HFF-Myc (cell line): ENCODE measurements at places on chromosomes 1 and 21.

- no peak for DNase-seq
Measured at GRCh38 chr1:170789063-170789462, 125.1 kb downstream of the PRRX1 start.

GRCh38 chr1:112402682-112403643 lies 6.9 kb downstream of the CTTNBP2NL start:
- DNase-seq = no peak

- no peak for DNase-seq
Measured at GRCh38 chr21:25635310-25635709, 3.7 kb upstream of the JAM2 start.

GRCh38 chr1:203590603-203591002 lies 36.0 kb upstream of the ATP2B4 start:
- no peak for DNase-seq

DNA sequence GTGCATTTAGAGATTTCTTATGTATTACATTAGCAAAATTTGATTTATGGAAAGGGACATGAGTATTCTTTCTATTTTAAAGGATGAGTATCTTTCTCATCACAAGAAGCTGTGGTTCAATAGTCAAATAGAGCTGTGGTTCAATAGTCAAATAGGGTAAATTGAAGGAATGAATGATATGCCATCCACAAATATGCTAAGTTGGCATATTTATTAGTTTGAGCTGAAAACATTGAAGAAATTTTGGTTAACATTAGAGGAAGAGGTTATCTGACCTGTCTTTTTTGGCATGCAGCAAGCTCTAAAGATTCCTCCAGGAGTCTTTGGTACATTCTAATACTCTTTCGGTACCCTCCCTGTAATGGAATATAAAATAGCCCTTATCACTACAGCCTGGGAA lies 4.8 kb downstream of the OR2L8 start:
- no peak for DNase-seq

DNA sequence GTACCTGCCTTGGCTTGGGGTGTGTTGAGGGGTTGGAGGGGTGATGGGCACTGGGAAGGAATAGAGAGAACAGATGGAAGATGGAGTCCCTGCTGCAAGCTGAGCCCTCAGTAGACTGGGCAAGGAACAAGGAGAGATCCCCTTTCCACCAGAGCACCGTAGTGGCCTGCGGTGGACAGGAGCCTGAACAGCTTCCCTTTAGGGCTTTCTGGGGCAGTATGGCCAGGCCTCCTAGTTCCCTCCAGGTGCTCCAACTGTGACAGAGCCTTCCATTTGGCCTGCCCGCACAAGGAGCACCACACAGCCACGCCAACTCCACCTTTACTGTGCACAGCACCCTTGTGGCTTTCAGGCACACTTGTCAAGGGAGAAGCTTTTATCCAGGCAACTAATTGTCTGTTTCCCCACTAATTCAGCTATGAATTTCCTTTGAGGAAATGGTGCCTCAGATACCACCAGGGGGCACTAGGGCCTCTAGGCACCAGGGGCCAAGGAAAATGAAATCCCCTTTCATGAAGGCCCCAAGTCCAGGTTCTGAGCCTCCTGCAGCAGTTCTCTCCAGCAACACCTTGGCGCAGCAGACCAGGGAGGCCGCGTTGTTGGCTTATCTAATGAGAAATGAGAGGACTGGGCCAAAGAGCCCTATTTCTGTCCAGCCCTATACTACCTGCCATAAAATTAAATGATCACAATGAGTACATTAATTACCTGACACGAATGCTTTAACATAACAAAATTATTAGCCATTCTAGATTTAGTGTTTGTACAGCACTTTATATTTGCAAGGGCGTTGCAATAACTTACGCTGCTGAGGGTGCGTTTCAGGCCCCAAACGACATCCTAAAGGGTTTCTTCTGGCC lies 23.1 kb upstream of the ERI3 start:
- no peak for DNase-seq

DNA sequence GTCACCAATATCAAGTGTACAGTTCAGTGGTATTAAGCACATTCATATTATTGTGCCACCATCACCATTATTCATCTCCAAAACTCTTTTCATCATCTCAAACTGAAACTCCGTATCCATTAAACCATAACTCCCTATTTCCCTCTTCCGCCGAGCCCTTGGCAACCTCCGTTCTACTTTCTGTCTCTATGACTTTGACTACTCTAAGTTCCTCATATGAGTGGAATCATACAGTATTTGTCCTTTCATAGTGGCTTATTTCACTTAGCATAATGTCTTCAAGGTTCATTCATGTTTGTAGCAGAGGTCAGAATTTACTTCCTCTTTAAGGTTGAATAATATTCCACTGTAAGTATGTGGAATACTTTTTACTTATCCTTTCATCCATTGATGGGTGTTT lies 21.7 kb downstream of the SELP start:
- no peak for DNase-seq

GRCh38 chr21:29433366-29434059 lies 134.8 kb downstream of the BACH1 start:
- no peak for DNase-seq

DNA sequence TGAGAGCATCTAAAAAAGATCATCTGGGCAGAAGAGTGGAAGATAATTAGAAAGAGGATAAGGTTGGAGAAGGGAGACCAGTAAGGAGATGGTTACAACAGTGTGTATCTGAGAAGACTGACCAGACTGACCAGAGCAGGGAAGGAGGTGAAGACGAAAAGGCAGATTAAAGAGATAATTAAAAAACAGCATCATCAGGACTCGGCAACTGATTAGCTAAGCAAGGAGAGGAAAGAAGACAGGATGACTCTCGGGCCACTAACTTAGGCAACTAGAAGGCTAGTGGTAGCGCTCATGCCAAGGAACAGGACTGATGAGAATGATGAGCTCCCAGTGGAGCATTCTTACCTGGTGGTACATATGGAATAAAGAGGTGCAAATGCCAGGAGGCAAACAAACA lies 3.9 kb downstream of the RBM34 start:
- no peak for DNase-seq

- DNase-seq = no peak
Measured at GRCh38 chr1:3928586-3928985, 28.5 kb upstream of the C1orf174 start.

DNA sequence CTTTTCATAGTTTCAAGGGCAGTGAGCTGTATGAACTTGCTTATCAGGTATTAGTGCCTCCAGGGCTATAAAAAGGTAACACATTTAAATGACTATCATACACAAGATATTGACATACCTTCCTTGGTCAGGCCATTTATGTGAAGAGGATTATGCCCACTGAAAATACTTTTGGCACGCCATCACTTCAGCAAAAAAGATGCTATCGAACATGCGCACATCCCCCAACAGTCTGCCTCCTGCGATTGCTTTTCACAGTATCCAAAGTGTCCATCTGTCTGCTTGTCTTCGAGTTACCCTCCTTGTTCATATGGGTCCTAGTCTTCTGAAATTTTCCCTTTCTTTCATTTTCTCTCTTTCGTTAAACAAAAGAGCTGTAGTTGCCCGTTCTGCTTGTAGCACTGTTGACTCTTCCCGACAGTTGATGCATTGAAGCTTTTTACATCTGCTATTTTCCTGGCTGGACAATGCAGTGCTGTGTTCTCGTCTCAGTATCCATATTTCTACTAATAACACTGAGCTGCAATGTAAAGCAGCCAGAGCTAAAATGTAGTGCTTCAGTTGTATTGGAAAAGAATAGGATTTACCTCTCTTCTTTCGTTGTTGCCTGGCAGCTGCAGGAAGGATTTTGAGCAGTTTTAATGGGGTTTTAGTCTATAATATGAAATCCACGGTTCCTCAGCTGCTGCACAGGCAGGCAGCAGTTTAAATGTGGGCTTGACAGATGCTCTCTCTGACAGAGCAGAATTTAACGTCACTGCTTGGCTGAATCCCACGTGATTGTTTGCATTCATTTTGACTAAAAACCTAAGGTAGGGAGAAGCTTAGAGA lies at the start of gene B3GALT2:
B3GALT2 (minus strand) TSS at position 713 of the 831 bp plus-strand sequence. CDS start 5,051 bp downstream, outside the sequence.
- DNase-seq = no peak

DNA sequence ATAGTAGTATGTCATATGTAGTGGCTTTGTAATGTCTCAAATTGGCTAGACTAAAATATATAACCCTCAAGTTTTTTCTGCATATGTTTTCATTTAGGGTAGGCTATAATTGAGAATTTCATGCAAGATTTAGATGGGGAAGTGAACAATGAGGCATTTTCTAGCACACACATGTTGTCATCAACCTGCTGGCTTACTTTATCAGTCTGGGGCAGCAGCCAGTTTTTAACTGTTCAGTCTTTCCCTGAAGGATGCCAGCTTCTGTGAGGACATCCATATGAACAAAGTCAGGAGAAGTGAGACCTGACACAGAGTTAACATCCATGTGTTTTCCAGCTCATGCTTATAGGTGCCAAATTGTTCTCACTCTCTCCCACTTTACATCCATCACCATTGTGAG lies 74.7 kb upstream of the OLFM3 start:
- no peak for DNase-seq
